ENCODE measurements at places on chromosomes 5 and 9.

DNA sequence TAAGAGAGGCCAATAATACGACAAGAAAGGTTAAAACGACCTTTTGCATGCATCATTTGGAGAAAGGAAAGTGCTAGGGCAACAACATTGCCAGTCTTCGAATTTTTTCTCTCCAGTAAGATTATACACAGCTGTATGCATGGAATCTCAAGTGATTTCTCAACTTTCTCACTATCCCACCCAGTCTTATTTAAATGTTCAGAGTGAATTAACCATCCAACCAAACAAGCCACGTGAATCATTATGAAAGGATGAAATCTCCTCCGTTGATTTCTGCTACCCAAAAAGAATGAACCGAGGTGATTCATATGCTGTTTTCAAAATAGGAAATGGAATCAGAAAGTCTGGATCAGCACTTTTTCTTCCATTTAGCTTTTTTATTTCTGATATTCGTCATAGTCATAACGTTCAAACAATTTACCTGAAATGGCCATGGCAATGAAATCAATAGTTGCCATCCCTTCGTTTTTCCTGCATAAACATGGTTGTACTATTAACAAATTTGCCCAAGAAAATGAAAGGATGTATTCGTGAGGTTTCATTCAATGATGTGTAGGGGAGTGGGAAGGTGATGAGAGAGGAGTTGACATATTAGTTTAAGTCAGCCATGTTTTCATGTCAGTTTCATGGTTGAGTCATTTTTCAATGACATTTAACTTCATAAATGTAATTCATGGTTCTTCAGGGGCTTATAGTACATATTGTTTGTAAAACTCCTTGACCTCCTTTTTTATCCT lies 170.9 kb upstream of the WWC1 start:
- DNase-seq = no peak

- DNase-seq = no peak
These were observed 22.6 kb downstream of the STK10 start for GRCh38 chr5:172165465-172165864.

GRCh38 chr9:127816728-127817127 lies 14.0 kb downstream of the FPGS start:
- no peak for DNase-seq

DNA sequence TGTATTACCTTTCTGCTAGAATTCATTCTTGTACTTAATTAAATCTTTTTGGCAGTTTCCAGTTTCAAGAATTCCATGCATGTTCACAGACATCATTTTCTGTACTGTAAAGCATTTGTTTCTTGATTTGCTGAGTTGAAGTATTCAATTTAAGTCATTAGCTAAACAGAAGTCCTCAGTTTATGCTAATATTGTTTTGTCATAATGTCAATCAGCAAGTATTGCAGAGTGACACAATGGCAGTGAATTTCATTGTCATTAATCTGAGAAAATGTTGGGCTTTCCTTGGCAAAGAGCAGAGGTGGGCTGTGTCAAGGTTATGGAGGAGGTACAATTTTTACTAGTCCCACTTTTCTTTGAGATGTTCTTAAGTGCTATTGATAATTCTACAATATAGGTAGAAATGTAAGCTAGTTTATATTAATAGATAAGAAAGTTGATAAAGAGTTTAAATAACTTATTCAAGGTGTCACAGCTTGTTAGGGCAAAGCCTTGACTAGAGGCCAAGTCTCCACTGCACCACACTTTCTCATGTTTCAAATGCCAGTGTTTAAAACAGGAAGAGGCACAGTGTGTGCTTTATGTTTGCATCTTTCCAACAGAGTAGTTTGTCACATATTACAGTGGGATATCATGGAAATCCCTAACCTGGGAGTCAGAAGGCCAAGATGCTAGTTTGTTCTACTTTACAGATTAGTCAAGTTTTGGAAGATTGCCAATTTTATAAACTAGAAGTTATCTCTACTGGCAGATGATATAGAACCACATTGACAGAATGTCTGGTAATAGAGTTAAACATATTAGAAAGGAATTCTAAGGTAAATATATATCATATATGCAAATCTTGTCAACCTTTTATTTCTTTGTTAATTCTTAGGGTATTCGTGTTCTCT lies 56.3 kb downstream of the SLF1 start:
- peak; percentile 31 for DNase-seq

DNA sequence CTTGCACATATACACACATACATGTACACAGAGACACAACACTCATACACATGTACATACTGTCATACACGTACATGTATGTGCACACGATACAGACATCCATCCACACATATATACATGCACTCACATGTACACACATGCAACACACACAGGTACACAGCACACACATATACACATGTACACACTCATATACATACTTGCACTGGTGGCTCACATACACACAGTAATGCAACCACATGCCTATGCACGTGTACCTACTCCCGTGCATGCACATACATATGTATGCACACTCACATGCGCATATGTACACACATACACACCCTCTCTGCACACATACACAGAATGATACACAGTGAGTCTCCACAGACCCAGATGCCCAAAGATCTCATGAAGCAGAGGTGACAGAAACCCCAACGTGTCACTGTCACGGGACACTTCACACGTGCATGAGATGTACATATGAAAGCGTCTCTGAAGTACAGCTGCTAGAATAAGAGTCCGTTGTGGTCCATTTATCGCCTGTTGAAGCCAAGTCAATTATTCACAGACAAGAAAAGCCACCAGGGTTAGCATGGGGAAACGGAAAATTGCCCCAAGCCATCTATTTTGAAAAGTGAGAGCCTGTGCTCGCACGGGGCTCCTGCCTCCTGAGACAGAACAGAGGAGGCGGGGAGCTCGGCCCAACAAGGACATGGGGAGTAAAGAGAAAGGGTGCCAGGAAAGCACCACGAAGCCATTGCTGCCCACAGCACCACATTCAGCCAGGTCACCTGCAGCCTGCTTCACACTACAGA lies 24.9 kb downstream of the LPCAT1 start:
- no peak for DNase-seq

DNA sequence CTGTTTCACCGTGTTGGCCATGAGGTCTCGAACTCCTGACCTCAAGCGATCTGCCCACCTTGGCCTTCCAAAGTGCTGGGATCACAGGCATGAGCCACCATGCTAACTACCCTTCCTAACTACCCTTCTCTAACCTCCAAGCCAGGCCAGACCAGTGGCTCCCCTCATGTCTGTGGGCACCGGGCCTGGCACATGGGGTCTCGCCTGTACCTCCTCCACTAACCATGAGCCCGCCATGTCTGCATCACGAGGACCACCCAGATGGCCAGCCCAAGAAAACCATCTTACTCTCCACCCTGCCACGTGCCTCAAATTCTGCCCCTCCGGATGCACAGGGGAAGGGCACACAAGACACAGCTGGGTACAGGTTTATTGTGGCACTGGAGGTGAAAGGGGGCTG lies 9.6 kb upstream of the DBN1 start:
- DNase-seq = no peak

- no peak for DNase-seq
These were observed 3.4 kb downstream of the KLHL9 start for GRCh38 chr9:21331676-21332402.

GRCh38 chr9:131747352-131747751 lies 7.5 kb upstream of the RAPGEF1 start:
- peak; percentile 79 for DNase-seq

DNA sequence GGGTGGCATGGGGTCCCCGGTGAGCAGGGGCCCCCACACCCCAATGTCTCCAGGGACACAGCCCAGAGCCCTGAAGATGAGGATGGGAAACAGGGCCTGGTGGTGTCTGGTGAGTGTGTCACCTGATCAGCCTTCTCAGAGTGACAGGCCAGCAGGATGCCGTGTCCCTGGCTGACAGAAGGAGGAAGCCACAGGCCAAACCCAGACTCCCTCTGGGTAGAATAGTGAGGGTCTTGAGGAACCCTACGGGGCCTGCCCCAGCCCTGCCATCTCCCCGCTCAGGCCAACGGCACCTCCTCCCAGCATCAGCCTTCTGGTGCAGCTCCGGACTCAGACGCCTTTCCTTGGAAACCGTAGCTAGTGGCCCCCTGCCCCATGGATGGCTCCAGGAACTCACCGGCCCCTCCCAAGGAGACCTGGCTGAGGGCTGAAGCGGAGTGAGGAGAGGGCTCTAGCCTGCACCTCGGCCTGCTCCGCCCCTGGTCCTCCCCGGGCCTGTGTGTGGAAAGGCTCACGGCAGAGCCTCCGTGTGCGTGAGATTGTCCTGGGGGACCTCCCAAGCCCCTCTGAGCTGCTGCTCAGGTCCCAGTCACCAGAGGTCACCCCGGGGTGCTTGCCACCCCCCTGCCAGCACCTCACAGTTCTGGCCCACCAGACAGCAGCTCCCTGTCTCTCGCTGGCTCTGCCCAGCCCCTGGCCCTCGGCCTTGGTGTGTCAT lies 6.0 kb downstream of the RALGDS start:
- DNase-seq = no peak

DNA sequence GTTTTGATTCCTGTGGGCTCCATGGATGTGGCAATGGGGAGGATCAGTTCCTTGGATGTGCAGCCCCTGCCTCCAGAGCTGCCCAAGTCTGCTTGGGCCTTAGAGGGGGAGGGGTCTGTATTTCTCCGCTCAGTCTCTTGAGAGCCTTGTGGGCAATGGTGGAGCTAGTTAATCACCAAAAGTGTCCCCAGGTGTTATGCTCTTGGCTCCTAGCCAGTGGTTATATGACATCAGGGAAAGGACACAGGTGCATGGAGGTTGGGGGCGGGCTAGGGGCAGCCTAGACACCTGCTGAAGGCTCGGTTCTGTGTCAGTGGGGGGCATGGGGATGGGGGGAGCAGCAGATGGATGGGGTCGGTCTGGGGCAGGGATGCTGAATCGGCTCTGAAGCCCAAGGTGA lies 12.4 kb upstream of the ARAP3 start:
- DNase-seq = no peak

GRCh38 chr9:121958530-121958929 lies 134.6 kb downstream of the TTLL11 start:
- no peak for DNase-seq

DNA sequence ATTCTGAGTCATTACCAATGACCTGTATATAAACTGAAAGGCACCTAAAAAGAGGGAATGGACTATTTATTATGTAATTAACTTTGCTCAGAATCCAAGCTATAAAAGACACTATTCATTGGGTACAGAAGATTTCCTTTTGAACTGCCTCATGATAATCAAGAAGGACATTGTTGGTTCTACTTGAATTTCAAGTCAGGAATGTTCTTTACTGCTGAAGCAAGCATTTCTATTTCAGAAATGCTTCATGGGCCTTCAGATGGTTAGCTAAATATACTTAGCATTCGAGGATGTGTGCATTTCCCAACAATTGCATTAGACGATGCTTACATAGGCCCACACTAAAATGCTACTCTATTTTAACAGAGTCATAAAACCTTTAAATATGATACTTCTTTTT lies 658.2 kb upstream of the DMAC1 start:
- peak; percentile 5 for DNase-seq

- no peak for DNase-seq
These were observed 3.9 kb downstream of the PLK2 start for GRCh38 chr5:58456026-58456425.

DNA sequence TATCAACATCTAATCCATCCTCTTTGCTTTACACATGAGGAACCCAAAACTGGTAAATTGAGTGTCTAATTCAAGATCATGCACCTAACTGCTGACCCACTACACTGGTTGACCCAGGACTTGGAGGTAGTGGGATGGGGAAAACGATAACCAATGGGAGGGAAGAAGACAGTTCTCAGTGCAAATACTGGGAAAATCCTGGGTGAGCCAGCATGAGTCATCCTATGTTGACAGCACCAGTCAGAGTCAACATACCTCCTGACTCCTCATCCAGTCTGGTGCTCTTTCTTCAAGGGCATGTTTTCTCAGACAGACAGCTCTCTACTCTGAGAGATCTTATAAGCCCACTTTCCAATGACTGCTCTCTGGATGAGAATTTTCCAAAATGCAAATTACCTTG lies 232.8 kb upstream of the PTGER4 start:
- peak; percentile 96 for DNase-seq

GRCh38 chr9:13929013-13929412 lies 384.9 kb downstream of the NFIB start:
- no peak for DNase-seq

DNA sequence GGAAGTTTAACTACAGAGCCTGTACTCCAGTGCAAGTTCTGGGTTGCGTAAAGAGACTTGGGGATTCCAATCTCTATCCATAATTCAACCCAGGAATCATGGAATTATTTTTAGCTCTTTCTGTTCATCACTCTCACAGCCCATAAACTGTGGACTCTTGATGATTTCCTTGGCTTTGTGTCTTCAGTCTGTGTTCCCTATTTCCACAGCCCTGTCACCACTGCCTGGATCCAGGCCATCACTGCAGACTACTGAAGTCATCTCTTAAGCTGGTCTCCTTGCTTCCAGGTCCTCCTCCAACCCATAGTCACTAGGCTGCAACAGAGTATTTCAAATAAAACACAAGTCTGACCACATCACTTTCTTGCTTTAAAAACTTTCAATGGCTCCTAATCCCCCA lies 211.7 kb downstream of the PLK2 start:
- no peak for DNase-seq

DNA sequence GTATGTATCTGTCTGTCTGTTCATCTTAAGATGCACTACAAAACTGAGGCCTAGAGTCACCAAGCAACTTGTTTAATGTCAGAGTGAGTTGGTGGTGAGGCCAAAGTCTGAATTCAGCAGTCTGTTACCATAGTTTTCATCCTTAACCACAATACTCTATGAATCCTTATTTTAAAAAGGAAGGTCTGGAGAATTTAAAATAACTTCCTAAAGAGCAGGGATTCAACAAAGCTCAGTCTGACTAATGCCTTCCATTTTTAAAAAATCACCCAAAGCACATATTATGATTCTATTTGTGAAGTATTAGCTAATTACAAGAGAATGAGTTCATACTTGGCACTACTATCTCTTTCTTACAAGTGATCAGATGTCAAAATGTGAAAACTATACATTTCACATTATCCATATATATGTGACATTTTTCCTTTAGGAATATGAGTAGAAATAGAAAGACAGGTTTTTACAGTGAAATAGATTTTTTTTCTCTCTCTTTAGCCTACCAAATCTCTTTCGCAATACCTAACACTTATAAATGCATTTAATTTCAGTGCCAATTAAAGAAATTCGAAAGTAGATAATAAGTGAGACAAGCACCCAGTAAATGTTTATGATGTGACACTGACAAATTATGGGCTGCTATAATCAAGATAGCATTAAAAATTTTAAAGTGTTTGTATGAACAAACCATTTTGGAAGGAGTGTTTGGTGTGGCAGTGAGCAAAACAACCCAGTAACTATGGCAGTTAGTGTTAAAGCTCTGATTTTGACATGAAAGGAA lies 102.3 kb upstream of the CDKN2B start:
- DNase-seq = no peak

GRCh38 chr5:68746220-68746619 lies 347.6 kb upstream of the SLC30A5 start:
- no peak for DNase-seq

DNA sequence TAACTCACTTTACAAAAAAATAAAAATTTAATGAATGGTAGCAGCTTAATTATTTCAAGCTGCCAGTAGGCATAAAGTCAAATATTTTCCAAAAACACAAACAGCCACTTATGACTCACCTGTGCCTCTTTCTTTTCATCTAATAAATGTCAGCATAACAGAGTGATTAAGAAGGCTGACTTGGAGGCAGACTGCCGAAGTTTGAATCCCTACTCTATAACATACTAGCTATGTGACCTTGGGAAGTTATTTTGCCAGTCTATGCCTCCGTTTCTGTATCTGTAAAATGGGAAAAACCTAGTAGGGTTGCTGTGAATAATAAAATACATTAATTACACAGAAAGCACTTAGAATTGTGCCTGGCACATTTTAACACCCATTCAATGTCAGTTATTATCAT lies 33.8 kb downstream of the FANCC start:
- DNase-seq = no peak

All from choroid plexus epithelial cell (primary cell).